ENCODE measurements at places on chromosomes 6 and 20.

DNA sequence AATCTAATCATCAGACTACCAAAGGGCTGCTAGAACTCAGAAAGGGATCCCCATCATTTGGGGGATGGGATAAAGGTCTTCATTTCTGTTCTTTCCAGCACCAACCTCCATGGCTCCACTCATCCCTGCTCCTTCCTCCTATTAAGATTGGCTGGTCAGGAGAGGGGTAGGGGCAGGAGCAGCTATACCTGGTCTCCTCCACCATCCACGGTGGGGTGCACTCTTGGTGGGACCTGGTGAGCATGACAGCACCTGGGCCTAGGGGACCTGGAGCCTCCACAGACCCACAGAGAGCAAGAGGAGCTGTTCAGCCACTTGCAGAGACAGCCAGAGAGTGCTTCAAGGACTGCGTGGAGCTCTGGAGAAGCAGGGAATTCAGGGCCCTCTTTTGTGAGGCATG is 6.1 kb upstream of the ULBP2 start:
- DNase-seq = no peak

DNA sequence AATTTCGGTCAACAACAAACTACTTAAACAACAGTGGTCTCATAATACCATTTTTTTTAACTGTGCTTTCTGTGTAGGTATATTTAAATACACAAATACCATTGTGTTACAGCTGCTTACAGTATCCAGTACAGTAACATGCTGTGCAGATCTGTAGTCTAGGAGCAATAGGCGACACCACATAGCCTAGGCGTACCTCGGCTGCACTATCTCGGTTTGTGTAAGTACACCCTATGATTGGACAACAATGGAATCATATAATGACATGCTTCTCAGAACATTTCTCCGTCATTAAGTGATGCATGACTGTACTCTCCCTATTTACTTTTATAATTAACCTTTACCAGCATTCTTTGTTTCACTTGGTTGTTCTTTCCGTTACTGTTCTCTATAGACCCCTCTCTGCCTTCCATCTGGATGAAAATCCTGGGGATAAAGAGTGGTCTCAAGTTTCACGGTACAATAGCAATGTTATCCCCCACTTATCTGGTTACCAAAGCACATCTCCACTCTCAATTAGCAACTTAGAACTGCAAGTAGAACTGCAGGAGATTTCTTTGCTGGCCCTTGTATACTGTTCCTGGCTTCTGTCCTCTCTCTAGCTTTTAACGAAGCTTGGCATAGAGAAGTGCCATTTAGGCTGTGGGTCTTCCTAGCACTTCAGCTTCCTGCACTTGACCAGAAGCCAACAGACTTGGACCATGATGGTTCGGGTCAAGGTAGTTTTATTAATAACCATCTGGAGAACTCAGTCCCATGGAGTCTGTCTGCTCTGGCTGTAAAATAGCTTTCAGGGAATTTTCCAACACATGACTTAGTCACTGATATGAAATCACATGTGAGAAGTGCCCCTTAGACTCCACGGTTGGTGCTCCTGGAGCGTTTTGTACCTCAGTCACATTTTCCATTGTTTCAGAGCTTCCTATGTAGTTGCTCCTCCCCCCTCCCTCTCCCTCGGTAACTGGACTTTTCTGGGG is 80.4 kb upstream of the POPDC3 start:
- DNase-seq = no peak

DNA sequence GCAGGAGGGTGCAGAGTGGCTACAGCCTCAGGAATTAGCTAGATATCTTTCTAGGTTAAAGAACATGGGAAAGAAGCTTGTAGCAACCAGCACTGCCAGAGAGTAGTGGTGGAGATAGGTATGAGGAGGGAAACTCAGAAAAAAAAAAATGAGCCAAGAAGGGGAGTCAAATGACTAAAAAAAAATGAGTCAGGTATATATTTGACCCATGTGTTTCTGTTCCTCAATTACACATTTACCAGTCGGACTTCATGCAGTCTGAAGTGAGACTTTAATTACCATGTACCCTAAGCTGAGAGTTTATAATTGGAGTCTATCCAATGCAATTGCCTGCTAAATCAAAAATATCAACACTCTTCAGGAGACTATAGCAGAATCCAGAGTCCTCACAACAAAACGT is 964.6 kb downstream of the HACE1 start:
- no peak for DNase-seq

DNA sequence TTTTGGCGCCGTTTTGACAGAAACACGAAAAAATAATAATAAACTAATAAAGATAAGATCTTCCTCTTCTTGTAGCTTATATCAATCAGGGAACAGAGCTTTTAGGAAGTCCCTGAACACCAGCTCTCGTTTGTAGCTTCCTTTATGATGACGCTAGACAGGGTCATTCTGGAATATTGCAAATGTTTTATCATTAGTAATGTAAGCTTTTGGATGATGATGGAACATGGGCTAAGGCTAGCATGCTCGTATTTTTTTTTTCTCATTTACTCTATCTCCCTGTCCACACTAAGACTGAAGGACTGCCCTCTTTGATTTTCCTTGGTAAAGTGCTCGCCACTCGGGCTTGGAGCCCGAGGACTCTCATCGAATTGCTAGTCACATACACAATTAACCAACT is 22.1 kb upstream of the POM121L2 start:
- no peak for DNase-seq

DNA sequence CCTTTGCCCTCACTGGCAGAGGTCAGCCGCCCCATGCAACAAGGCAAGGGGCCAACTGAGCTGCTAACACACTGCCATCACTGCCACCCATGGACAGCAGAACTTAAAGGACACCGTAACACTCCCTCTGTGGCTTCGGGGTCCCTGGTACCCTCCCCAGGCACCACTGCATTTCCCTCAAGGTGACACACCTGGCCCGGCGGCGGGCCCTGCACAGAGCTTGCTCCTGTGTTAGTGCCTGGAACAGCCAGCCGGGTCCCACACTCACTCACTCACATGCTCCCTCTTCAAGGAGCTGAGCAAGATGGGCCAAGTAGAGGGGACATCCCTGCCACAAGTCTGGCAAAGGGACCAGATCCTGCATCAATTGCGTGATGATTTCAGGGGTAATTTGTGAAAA is 126.5 kb upstream of the SOX4 start:
- no peak for DNase-seq

GRCh38 chr20:13139459-13140150 is 81.5 kb upstream of the ISM1 start:
- DNase-seq = no peak

DNA sequence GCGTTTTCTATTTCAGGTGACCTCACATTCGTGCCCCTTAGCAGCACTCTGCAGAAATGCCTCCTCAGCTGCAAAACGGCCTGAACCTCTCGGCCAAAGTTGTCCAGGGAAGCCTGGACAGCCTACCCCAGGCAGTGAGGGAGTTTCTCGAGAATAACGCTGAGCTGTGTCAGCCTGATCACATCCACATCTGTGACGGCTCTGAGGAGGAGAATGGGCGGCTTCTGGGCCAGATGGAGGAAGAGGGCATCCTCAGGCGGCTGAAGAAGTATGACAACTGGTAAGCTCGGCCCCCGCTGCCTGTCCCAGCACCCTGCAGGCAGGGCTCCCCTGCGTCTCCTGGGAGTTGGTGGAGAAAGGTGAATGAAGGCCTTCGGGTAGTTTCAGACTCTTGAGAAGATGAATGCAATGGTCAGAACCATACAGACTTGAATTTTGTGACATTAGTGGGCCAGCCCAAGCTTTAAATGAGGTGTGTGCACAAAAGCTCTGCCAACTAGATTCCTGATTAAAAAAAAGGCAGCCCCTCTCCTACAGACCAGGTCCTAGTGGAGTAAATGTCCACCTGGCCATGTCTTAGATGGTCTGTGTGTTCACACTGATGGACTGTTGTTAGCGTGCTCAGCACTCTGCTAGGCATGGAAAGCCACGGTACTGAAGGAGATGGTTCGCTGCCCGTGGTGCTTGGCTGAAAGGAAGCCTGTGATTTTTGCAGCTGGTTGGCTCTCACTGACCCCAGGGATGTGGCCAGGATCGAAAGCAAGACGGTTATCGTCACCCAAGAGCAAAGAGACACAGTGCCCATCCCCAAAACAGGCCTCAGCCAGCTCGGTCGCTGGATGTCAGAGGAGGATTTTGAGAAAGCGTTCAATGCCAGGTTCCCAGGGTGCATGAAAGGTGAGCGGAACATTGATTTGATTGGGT is 708 bp downstream of the PCK1 start:
- DNase-seq = no peak

GRCh38 chr20:52971498-52972189 is 514 bp upstream of the TSHZ2 start:
- DNase-seq = no peak

GRCh38 chr6:46352541-46353268 is 138.5 kb downstream of the RCAN2 start:
- DNase-seq = no peak

- no peak for DNase-seq
These were observed 311.8 kb upstream of the MMS22L start for GRCh38 chr6:97594844-97595243.

GRCh38 chr6:37388578-37388977 is 34.8 kb downstream of the RNF8 start:
- DNase-seq = no peak

DNA sequence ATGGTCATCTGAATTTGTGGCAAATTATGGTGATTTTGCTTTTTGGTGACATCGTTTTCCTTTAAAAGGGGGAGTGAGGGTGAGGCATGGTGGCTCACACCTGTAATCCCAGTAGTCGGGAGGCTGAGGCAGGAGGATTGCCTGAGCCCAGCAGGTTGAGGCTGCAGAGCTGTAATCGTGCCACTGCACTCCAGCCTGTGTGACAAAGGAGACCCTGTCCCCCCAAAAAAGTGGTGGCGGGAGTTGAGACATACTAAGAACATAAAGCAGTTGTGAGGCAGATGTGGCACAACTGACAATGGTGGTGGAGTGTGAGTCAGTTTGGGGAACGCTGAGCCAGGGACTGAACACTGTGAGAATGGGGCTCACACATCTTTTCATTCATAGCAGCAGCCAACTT is 45.5 kb downstream of the ADNP start:
- no peak for DNase-seq

DNA sequence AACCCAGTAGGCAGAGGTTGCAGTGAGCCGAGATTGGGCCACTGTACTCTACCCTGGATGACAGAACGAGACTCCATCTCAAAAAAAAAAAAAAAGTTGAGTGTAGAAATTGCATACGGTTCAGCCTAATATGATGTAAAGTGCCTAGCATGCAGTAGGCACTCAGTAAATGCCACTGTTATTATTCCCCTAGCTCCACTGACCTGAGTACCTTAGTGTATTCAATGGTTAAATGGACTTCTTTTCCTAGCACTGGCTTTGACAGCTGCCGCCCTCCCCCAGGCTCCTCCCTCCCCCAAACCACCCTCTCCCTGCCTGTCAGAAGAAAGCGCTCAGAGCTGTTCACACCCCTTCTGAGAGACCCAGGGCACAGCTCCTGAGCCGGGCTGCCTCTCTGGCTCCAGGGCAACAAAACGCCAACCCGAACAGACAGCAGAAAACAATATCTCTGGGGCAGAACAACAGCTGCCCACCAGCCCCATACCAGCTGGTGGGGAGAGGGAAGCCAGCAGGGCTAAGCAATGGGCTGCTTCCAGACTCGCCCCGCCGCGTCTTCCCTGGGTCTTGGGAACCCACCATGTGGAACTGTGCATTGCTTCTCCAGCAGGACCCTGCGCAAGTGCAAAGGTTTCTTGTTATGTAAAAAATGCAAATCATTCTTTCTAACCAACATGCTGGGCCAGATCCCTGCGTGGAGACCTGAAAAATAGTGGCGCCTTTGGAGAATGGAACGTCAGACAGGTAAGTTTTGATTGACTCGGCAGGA is 4.5 kb downstream of the CPNE5 start:
- no peak for DNase-seq

DNA sequence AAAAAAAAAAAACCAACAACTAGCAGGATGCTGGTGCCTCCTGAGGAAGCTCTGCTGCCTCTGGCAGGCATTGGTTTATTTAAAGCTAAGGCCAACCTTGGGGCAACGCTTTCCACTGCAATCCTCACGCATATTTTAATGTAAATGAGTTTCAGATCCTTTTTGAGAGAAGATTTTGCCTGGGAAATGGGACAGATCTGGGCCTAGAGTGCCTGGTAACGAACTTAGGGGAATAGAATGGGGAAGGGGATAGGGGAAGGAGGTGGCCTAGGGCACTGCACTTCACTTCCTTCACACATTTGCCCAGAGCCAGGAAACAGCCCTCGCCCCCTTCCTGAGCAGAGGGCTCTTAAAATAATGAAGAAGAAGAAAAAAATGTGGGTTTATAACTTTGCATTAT is 132.7 kb upstream of the TMEM170B start:
- DNase-seq = no peak

GRCh38 chr6:16358531-16359138 is 120.2 kb downstream of the GMPR start:
- DNase-seq = no peak

GRCh38 chr6:32177183-32177787 is 920 bp upstream of the RNF5 start:
- DNase-seq = no peak

DNA sequence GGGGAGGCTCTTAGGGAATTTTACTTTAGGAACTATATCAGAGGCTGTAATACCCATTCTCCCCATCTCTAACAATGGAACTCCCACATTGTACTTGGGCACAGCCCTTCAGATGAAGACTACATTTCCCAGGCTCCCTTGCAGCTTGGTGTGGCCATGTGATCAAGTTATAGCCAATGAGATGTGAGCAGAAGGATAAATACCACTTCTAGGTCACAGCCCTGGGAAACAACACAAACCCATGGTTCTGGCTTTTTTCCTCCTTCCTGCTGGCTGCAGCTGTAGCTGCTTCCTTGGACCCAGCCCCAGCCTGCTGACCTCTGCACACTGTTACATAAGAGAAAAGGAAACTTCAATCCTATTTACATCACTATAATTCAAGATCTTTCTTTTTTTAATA is 445.9 kb upstream of the JARID2 start:
- DNase-seq = no peak

DNA sequence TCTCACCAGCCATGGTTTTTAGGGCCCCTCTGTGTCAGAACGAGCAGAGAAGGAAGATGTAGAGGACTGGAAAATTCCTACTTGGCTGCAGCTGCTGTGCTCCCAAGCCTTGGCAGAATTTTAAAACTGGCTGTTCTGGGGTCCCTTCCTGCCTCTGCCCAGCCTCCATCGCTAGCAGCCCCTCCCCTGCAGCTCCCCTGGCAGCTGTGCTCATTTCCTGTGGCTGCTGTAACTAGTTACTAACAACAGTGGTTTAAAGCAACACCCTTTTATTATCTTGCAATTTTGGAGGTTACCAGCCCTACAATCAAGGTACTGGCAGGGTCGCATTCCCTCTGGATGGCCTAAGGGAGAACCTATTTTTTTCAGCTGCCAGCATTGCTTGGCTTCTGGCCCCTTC is 3.7 kb upstream of the CST11 start:
- no peak for DNase-seq
